ENCODE measurements at places on chromosomes 16 and 17. TPM values are rescaled to one million over a fixed set of nuclear protein-coding genes. Genes with fewer than 3 reads are reported as not detected.

The SPATA22 gene
- total RNA-seq = not detected

The CFAP119 gene
- 4.4 TPM for total RNA-seq

The PPL gene
- not detected for total RNA-seq

The KRT32 gene
- not detected for total RNA-seq

The SLFN13 gene
- 32.2 TPM for total RNA-seq

The NGFR gene
- 0.20 TPM for total RNA-seq

The PPP1R27 gene
- not detected for total RNA-seq

The ABCA3 gene
- 10.0 TPM for total RNA-seq

The PABPN1L gene
- total RNA-seq = not detected

The SRP68 gene
- total RNA-seq = 184 TPM

The ZNF205 gene
- total RNA-seq = 0.15 TPM

All from activated T-helper 1 cell treated with anti-CD3 and anti-CD28 coated beads, Interleukin-12 subunit alpha, Interleukin-12 subunit beta, Interleukin-2, Interleukin-4 antibody, amounts not matched to agents 30 ng/mL and 10 ng/mL and 1 ng/mL, durations not matched to agents 14 hours and 24 hours and 36 hours (primary cell).